BJ (cell line): ENCODE measurements at places on chromosomes 5 and 9.

DNA sequence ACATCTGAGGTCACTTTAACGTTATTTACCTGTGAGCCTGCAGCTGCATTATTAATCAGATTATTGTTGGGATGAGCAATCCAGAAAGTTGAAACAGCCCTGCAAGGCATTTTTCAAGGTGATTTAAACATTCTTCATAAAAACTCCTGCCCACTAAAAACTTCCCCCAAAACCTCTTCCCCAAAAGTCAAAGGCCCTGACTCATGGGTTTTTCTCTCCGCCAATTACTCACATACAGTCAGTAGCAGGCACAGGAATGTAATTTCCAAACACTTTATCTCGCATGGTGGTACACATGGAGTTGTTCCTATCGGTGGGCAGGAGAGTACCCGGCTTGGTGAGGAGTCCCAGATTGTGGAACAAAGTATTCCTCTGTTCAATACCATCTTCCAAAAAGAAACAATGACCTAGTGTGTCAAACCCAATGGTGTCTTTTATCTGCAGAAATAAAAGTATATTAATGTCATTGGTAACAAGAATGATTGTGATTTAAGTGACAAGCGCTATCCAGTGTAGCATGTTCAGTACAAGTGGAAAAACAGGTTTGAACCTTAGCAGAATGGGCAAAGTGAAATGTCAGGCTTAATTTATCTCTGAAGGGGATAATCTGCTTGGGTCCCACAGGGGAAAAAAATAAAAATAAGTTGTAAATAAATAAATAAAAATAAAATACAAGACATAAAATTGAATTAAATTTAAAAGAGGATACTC is 38.3 kb downstream of the CEMIP2 start:
- DNase-seq: no peak

- DNase-seq: no peak
Observed at GRCh38 chr5:581941-582340, 30.2 kb upstream of the CEP72 start.

GRCh38 chr5:52491071-52491787 is 296.5 kb upstream of the ITGA1 start:
- no peak for DNase-seq

GRCh38 chr9:127928676-127929624 is 1.6 kb downstream of the PIP5KL1 start:
- DNase-seq: no peak

DNA sequence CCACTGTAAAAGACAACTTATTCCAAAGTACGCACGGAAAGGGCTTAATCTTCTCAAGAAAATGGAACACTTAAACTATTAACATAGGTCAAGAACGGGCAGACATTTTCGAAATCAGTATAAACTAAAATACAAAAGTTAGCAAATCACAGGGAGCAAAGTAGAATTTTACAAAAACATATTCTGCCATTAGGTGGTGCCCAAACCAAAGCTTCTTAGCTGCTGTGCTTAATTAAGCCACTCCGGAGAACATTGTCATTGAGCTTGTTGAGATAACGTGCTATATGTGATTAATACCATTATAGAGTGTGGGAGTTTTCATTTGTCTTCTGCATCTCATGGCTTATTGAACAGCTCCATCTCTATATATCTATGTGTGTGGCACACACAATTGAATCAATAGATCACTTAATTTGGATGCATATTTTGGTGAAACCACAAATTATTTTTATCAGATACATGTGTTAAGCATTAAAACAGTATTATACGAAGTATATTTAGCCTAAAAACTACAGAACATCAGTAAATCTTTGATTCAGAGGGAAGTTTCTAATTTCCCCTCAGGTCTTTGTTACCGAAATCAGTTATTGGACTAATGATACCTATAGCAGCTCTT is 23.4 kb downstream of the UBLCP1 start:
- no peak for DNase-seq

DNA sequence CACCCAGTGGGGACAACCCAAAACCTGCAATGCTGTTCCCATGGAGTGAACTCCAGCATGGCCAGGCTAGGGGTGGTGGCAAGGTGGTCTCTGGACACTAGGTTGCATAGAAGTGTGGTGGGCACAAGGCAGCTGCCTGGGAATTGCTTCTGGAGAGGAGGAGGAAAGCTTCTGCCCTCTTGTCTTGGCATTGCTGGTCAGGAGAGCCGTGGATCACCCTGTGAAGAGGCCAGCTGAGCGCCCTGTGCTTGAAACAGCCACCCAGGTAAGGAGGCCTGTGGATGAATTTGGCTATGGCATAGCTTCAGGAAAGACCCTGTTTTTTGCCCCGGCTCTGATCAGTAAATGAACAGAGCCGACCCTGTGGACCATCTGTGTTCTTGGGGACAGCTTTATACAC is 273.1 kb downstream of the HSPA4 start:
- no peak for DNase-seq

- no peak for DNase-seq
Observed at GRCh38 chr5:56143373-56143714, 89.8 kb downstream of the ANKRD55 start.

DNA sequence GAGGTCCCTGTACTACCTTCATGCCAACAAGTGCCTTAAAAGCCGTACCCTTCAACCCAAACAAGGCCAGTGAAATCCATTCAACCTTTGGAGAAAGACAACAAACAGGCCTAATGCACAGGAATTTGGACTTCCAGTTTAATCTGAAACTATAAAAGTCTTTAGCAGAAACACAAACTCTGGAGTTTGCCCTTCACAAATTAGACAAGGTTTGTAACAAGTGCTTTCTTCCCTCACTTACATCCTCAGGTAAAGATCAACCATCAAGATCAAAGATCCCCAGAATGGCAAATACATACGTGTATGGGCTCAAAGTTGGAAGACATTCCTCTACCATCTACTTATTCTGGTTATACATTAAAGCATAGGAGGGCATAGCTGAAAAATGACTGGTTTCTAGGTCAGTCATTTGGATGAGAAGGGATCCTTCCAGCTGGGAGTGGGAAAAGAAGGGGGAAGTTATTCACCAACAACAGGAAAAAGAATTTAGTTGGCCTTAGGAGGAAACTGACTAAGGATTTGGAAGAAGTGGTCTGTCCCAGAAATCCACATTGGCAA is 2.0 kb downstream of the DAB2 start:
- DNase-seq: no peak

- DNase-seq: no peak
Observed at GRCh38 chr5:25444697-25445096, 799.9 kb upstream of the CDH10 start.

DNA sequence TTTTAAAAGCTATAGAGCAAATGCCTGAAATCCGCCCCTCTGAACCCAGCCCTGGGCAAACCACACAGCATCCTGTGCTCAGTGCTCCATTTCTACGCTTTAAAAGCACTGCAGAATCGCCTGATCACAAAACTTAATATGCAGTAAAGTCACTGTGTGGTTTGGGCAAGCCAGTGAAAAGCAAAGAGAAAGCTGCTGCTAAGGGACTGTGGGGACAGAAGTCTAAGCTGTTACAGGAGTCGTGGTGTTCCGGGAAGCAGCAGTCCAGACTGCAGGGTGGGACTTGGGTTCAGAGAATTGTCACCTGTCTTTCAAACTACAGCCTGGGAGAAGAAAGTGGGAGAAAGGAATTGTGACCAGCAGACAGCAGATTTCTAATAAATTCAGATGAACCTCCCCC is 8.2 kb downstream of the RAPGEF1 start:
- no peak for DNase-seq

DNA sequence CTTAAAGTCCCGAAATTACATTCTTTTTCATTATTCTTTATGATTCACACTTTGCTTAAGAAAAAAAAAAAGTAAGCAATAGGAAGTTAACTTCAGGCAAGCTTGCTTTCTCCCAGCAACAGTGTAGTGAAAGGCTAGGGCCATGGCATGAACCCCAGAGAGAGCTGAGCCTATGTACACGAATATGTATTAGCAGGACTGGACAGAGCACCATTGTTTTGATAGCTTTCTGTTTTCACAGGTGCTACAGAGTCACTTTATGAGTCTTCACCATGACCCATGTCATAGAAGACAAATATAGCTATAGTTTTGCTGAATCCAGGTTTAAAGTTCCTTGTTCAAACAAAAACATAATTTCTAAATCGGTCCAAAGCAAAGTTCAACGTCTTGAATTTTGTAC is 199.2 kb downstream of the ADAMTSL1 start:
- no peak for DNase-seq

- DNase-seq: no peak
Observed at GRCh38 chr9:129446828-129447550, 173.9 kb downstream of the C9orf50 start.

DNA sequence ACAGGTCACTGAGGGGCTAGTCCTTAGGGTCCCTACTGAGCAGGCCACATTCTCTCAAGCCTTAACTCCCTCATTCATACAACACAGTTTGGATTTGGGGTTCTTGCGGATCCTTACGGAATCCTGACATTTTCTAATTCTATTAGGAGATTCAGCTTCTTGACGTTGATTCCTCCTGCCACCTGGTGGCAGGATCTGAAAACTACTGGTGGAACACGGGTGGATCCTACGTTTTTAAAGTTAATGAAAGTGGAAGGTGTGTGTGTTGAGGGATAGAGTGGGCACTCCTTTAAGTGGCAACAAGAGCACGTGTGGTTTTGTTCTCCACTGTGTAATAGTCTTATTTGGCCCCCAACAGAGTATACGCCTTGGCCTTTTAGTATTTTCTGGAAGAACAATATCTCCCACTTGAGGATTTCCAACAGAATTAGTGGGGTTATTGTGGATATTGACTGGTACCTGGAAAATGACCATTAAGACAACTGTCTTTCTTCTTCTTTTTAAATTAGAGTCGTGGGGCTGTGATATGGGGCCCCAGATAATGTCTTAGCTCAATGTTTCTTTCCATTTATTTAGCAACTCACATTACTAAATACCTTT is 25.2 kb downstream of the SLC28A3 start:
- no peak for DNase-seq

GRCh38 chr9:114852050-114852594 is 46.3 kb upstream of the TNFSF15 start:
- no peak for DNase-seq

- no peak for DNase-seq
Observed at GRCh38 chr9:93094658-93095204, 1.3 kb upstream of the CARD19 start.

DNA sequence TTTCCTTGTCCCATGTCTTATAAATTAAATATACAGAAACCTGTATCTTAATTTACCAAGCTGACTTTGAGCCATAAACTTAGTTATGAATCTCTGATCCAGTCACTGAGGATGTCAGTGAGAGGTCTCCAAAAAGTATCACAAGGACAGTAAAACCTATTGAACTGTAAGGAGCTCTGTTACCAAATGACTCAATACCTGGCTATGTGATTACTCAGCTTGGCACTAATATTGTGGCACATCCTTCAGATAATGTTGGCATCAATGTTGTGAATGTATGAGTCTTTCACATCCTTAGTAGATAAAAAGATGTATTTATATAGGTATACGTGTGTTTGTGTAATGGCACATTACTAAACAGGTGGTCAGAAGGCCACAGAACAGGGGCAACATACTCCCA is 18.0 kb upstream of the CAPSL start:
- DNase-seq: no peak

- no peak for DNase-seq
Observed at GRCh38 chr9:121267689-121268597, at the start of gene GSN. TSS of gene GSN (plus strand) at chr9:121268162. CDS start at chr9:121301972, 33,810 bp downstream.

DNA sequence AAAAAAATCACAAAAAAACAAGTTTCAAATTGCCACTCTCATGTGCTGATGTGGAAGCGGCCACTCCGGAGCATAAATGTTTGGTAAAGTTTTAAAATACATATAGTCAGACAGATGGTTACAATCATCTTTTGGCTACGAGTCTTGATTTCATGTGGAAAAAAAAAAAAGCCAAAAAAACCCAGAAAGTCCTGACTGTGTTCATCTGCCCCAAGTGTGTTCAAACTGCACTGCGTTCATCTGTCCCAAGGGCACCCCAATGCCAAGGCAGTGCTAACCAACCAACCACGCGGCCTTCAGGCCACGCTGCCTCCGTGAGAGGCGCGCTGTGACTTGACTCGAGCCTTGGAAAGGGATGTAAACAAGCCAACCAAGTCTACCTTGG is 127.1 kb downstream of the MYO10 start:
- no peak for DNase-seq

DNA sequence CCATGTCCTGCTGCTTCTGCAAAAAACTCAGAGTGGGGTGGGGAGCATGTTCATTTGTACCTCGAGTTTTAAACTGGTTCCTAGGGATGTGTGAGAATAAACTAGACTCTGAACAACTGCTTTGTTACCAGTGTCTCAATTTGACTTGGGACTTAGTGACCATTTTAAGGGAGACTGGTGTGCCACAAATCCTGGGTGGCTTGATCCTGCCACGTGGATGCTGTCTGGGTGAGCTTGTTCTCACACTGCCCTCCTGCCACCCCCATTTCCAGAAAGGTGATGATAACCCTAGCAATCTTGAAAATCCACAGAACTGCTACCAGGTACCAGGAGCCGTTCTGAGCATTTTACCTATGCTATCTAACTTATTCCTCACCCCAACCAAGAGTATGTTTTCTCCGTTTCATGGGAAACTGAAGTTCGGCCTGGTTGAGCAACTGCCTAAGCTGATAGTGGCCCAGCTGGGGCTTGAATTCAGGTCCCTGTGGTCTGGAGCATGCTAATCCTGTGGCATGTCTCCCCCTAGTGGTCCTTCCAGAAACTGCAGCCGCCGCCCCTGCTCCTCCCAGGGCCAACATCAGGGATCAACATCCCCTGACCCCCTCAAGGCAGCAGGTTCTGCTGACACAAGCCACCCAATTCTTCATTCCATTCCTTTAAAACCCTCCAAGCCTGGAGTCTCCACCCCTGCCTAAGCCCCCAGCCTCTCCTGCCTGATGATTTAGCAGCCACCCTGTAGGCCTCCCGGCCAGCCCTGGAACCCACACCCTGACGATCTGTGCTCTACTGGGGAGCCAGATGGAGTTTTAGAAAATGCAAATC is 2.8 kb downstream of the IL3 start:
- DNase-seq: no peak

DNA sequence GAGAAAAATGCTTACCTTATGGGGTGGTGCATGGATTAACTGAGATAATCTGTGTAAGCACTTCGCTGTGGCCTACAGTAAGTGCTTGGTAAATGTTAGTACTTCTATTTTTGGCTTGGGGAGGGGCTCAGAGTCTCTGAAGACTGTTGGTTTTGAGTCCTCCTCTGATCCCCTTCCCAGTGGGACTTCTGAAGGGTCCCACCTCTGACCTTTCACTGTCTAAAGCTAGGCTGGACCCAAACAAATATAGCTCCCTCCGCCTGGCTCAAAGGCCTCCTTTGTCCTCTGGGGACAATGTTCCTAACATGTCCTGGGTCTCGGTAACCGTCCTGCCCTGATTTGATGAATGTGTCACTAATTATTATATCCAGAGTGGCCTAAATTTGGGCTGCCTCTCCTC is 34.8 kb downstream of the CAMK2A start:
- DNase-seq: no peak

- DNase-seq: no peak
Observed at GRCh38 chr5:178818094-178818493, 41.7 kb upstream of the ZNF354B start.
